ENCODE measurements at places on chromosomes 1 and 21.

GRCh38 chr21:17598437-17598836 lies 14.3 kb downstream of the BTG3 start:
- DNase-seq: no peak

DNA sequence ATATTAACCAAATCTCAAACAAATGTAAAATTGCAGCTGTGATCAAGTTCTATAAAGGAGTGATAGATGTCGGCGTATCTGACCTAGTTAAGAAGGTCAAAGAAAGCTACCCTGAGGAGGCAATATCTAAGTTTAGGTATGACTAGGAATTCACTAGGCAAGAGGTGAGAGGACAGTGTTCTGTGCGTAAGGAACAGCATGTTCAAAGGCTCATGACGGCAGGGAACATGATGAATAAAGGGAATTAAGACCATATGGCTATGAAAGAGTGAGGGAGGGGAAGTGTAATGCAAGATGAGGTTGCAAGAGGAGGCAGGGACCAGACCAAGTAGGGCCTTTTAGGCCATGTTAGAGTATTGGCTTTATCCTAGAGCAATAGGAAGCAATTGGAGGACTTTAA lies 8.6 kb downstream of the LIX1L start:
- DNase-seq: no peak

GRCh38 chr1:41435570-41436178 lies 48.8 kb downstream of the EDN2 start:
- no peak for DNase-seq

- DNase-seq: no peak
These were observed 114.8 kb downstream of the KCNK1 start for GRCh38 chr1:233728721-233729120.

DNA sequence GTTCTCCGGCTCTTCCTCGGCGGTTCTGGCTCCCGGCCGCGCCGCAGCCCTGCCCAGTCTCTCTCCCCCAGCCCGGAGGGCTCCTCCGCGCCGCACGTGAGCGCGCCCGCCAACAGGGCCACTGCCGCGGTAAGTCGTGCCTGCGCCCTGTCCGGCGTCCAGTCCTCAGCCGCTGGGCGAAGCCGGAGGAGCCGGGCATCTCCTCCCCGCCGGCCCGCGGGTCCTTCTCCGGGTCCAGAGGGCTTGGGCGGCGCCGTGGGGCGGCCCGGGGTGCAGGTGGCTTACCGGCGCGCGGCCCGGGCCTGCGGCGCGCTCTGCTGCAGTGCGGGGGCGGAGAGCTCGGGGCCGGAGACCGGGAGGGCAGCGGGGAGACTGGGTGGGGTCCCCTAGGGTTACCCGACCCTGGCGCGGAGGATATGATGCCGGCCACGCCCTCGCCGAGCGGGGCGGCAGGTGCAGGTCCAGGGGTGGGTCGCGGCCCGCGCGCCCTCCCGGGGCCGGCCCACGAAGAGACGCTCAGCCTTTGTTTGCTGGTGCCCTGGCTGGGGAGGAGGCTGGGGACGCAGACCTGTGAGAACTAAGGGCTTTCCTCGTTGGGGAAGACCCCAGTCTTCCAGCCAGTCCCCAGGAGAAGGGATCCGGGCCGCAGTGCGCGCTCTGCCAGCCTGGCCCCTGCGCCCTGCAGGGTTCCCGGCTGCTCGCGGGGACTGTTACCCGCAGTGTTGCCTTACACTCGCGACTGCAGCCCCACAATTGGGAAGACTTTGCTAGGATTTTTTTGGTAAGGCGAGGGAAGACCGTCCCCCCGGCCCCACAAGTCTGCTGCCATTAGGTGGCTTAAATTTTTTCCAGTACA lies at the start of gene DOP1B:
DOP1B (plus strand) TSS at position 10 of the 856 bp plus-strand sequence. CDS start 7,910 bp downstream, outside the sequence.
- DNase-seq: peak; percentile 28

DNA sequence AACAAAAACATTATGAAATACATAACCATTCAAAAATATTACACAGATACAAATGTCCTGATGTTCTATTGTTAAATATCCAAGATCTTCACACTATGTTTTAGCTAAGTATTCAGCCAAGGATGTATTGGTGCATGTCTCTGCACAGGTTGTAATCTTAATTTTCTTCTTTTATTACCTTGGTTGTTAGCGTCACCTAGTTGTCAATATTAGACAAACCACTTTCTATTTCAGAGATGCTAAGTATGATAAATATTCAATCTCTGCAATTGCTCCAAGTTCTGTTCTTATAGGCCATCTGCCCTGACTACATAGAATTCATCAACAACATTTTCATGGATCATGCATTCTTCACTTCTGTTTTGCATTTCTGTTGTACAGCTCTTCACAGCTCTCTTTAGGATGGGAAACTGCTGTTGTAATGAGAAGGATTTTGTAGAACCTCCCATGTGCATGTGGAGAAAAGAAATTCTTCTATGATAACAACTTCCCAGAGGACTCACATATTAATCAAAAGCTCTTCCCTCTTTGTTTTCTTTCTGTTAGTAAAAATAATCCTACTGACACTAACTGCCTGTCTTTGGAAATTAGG lies 380.1 kb downstream of the NUF2 start:
- no peak for DNase-seq

DNA sequence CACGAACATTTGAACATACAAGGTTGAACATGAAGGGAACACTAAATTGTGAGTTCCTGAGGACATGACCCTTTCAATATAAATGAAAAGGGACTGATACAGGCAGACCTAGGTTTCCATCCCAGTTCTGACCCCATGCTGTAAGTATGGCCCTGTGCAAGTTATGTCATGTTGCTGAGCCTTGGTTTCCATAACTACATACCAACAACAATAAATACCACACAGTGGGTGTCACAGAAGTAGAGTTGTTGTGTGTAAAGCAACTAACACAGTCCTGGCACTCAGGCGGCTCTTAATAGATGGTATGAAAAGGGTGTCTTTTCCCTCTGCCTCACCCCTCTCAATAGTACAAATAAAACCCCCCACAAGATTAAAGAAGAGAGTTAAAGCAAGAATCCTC lies 140.8 kb downstream of the LMX1A start:
- DNase-seq: no peak

- no peak for DNase-seq
These were observed 2.6 kb downstream of the CAPN8 start for GRCh38 chr1:223662943-223663342.

- peak; percentile 70 for DNase-seq
These were observed 30.8 kb upstream of the RPTN start for GRCh38 chr1:152189657-152190442.

- DNase-seq: no peak
These were observed 102.3 kb upstream of the NEK7 start for GRCh38 chr1:198054510-198054909.

GRCh38 chr1:1565340-1565739 lies 9.3 kb downstream of the SSU72 start:
- DNase-seq: no peak
